ENCODE measurements at places on chromosomes 5 and 9.

- DNase-seq: no peak
These were observed 69.8 kb downstream of the MRPL36 start for GRCh38 chr5:1729641-1730486.

DNA sequence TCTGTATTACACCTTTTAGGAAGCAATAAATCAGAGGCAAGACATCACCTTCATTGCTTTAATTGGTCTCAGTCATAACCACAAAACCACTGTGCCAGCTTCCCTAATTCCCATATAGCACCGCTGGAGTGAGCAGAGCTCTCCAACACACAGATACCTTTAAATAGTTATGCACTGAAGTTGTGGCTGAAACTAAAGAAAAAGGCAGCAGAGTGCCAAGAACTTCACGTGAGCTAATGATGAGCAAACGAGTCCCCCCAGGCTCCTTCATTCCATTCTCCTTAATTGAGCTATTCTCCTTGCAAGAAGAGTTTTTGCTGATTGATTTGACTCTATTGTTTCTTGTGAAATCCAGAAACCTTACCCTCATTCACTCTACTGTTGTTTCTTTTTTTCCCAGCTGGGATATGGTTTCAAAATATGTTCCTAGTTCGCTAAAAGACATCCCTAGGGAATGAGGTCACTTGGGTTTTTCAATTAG, 501.5 kb downstream of the SPATA31D1 start:
- peak; percentile 52 for DNase-seq

DNA sequence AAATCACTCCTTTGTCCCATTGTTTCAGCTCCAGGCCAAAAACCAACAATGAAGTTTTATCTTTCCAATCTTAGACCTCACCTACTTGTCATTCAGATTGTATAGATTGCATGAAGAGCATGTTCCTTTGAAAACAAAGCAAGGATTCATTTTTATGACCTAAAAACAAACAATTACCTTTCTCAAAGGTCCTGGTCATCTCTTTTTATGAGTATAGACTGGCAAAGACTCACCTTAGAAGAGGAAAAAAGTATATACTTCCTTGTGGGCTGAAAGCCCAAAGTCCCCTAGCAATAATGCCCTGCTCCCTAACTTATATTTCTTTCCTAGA, 28.4 kb upstream of the TLE1 start:
- no peak for DNase-seq

GRCh38 chr9:137820161-137820855, 57.3 kb upstream of the CACNA1B start:
- DNase-seq: no peak

DNA sequence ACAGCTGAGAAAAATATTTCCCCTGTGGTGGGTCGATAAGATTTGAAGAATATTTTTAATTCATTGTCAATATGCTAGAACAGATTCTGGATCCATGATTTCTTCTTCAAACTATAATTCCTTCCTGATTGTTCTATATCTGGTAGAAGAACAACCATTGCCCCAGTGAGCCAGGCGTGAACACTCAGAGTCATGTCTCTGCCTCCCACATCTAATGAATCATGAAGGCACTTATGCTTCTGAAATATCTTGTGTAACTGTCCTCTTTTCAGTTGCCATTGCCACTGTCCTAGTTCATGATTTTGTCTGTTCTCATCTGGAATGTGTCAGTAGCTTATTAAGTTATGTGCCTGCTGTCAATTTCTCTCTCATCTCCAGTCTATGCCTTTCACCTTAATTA, 40.0 kb downstream of the GABRG2 start:
- no peak for DNase-seq

DNA sequence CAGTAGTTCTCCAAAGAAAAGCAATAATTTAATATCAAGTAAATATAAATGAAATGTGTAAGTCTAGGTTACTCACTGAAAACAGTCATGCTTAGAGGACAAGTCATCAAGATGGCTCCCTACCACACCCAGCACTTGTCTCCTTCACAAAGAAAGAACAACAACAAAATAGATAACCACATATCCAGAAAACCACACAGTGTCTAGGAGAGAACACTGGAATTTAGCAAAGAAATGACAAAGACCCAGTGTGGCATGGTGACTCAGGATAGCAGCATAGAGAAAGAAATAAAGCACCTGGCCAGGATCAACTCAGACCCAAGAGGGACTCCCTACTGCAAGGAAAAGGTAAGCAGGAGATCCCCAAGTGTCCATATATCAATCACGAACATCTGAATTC, 356.2 kb downstream of the TMEM161B start:
- no peak for DNase-seq

DNA sequence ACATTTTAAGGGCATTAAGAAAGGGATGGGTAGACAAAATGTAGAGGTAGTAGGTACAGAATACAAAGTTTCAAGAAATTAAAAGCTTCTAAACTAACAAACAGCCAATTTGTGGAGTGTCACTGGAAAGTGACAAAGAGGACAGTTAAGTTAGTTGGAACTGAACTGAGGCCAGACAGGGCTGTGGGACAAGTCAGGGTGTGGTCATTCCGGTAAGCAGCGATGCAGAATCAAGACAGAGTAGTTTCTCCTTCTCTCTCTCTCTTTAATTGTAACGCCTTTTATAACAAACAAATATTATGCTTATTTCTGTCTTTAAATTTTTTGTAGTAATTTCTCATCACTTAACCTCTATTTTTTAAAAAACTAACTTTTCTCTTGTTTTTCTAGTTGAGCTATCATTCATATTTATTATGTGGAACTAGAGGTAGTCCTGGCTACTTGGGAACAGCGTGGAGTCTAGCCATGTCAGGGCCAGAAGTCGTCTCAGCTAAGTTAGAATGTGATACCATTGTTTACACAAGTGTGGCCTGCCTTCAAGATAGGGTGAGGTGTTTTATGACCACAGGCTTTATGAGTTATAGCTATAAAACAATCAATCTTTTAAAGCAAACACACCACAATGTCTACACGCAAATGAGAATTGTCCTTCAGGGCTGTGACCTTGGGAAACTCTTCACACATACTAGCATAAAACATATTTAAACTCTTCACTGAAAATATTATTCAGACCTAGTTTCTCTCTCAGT, 115.3 kb upstream of the CDKN2B start:
- no peak for DNase-seq

DNA sequence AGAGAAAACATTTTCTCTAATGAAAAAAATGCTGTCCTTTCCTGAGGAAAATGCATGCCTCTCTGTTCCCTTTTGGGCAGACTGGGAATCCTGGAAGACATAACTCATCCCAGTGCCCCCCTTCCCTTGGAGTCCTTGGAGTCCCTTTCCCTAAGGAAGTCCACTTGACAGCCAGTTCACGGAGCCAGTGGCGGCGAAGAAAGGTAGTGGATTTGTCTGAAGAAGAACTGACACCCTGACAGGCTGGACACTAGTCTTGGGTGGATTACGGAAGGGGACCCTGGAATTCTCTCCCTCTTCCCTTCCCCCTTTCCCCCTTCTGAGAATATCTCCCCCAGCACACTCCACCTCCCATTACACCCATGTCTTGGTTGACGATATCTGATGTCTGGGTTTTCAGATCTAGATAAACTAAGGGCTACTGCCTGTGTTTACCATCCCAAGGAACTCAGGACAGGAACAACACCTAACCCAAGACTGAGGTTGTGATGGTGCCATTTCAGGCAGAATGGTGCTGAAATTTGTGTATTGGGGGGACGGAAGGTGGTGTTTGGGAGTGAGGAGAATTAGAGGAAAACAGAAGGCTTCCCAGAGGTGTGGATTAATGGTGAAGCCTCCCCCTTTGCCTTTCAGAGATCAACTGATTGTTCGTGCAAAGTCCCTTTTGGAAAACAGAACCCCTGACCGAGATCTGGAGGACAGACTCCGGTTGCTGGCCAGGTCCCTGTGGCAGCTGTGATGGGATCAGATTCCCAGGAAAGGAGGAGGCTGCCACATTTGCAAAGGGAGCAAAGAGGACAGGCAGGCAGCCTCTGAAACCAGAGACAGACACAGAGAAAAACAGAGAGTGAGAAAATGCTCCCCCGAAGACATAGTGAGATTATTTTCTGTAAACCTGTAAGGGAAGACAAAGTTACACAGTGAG, 704 bp downstream of the SPARC start:
- no peak for DNase-seq

DNA sequence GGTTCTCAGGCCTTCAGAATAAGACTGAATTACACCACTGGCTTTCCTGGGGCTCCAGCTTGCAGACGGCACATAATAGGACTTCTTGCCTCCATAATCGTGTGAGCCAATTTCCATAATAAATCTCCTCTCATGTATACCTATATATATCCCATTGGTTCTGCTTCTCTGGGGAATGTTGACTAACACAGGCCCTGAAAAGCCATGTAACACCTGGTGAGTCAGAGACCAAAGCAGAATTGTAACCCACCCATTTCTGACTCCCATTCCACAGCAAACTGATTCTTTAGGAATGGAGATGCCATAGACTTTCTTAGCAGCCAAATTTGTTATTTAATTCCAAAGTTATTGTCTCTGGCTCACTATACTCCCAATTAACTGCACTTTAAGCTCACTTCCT, 85.4 kb upstream of the AGXT2 start:
- DNase-seq: no peak

GRCh38 chr9:102049586-102050246, 311.3 kb upstream of the GRIN3A start:
- no peak for DNase-seq

- DNase-seq: no peak
These were observed 768.5 kb upstream of the DMAC1 start for GRCh38 chr9:8567963-8568579.

- DNase-seq: no peak
These were observed 424.1 kb upstream of the CD180 start for GRCh38 chr5:67620424-67621397.

GRCh38 chr9:93680443-93681268, 104.3 kb downstream of the PHF2 start:
- no peak for DNase-seq
